ENCODE measurements at places on chromosomes 2 and 18.

DNA sequence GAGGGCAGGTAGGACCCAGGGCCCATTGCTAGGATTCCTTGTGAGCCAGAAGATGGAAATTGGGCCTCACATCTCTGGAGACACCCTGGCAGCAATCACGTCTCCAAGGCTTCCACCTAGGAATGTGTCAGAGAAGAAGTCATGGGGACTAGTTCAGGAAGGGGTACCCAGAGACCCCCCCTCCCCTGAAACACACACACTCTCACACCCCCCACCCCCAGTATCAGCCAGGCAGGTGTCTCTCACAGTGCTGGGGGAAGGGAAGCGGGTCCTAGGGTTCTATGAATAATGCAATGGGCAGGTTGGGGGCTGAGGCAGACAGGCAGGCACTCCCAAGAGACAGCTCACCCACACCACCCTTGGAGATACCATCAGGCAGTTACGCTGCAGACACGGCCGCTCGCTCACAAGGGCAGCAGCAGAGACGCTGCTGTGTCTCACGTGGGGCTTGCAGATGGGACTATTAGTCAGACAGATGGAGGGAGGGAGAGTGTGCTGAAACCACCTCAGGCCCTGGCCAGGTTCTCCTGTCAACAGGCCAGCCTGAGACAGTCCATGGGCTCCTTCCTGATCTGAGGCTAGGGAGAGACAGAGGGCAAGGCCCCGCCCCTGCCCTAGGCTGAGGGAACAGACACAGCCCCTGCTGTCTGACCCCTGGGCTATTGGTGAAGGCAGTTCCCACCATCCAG lies 134.6 kb downstream of the CYP26B1 start:
- no peak for DNase-seq

DNA sequence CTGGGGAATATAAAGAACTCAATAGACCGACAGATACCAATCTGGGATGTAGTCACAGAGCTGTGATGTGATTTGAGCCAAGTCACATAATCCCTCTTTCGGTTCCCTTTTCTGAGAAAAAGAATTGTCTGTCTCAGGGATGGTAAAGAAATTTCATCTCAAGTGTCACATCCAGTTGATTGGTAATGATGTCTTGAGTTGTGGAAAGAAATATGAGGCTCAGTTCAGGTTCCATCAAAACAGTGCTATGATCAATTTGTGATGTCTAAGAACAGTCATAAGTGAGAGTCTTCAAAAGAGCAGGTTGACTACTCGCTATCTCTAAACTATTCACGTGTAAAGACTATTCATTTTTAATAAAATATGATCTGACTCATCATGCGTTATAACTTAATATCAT lies 223.3 kb downstream of the METTL4 start:
- no peak for DNase-seq

GRCh38 chr2:54336977-54337255 lies 80.9 kb upstream of the TSPYL6 start:
- no peak for DNase-seq

GRCh38 chr2:29749041-29749440 lies 172.3 kb downstream of the ALK start:
- DNase-seq: no peak

DNA sequence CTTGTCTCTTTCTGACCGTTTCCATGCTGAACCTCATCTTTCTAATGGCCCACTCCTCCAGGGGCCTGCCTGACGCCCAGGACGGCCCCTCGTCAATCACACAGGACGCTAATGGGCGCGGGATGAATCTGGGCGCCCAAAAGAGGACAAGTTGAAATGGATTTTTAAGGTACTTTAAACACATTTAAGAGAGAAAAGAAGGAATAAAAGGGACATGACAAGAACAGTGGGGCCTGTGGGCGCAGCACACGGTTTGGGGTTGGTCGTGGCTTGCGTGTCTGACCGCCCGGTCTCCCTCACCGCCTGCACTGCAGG lies 607 bp upstream of the UBE2F start:
- DNase-seq: no peak

- DNase-seq: no peak
Measured at GRCh38 chr2:187354661-187355060, 93.4 kb downstream of the CALCRL start.

DNA sequence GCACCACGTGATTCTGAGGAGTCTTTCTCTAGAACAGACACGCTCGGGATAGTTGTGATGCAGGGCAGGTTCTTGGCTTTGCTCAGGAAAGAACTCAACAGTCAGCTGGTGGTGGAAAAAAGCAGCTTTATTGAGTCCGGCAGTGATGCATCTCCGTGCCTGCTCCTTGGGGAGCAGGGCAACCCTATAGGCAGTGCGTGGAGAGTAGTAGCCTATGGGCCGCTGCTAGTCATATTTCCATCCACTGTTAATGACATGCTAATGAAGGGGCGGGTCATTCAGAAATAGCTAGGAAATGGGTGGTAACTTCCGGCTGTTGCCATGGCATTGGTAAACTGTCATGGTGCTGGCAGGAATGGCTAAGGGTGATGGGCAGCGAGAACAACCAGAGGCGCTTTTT lies 11.6 kb upstream of the ACKR3 start:
- DNase-seq: no peak

DNA sequence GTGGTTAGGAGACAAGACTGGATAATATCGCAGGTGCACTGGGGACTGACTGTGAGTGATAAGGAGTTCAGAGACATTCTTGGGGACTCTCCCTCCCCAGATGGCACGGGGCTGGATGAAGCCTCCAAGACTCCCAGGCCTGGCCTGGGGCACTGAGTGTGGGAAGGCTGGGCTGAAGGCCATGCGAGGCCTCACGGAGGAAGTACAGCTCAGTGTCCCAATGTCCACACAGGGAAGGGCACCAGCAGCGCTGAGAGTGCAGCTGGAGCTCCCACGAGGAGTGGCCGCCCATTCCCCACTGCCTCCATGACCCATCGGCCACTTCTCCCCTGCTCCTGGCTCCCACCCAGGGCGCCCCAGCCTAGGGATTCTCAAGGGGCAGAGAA lies 6.5 kb downstream of the MFSD2B start:
- DNase-seq: no peak

- DNase-seq: no peak
Measured at GRCh38 chr2:198356157-198356556, 551.8 kb downstream of the PLCL1 start.

GRCh38 chr2:147577323-147577997 lies 267.4 kb upstream of the ACVR2A start:
- no peak for DNase-seq

Measured in stimulated activated CD4-positive, alpha-beta T cell treated with anti-CD3 and anti-CD28 coated beads, TNF-alpha, amount 100 ng/mL, for 1 hour (primary cell).